ENCODE measurements at places on chromosomes 1 and 21.

DNA sequence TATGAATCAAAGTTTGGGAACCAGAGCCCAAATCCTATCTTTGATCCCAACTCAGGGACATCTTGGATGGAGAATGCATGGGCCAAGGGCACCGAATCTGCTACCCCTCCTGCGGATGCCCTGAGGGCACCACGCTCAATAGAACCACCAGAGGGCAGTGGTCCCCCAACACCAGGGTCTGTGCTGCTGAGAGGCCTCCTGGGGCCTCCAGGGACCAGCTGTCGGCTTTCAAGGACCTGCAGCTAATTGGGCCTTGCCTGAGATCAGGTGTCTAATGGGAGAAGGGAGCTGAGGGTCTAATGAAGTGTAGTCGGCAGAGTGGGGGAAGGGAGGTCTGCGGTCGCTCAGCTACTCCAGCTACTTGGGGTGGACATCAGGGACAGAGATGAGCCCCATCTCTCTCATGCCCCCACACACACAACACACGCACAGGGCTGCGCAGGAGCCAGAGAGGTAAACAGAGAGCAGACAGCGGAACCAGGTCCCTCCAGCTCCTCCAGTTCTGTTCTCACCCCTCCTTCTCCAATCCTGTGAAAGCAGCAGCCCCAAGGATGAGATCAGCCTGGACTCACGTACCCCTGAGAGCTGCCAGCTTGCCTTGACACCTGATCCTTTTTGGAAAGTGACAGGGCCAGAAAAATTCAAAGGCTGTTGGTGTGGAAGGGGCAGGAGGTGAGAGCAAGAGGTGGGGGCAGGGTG lies 34.9 kb upstream of the PPP1R15B start:
- no peak for DNase-seq

GRCh38 chr1:248822148-248823032 lies 3.3 kb downstream of the SH3BP5L start:
- DNase-seq, result peak; percentile 11

DNA sequence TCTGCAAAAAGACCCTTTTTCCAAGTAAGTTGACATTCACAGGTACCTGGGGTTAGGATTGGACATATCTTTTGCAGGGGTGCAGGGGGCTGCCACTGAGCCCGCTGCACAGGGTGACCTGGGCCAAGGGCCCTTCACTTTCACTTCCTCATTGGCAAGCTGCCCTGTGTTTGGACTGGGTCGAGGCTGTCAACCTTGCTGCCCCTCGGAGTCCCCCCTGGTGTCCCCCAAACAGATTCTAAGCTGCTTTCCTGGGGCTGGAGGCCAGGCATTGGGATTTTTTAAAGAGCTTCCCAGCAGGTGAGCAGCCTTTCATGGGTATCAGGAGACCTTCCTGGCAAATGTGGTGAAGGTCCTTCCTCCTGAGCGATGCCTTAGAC lies 7.9 kb upstream of the UMODL1 start:
- no peak for DNase-seq

DNA sequence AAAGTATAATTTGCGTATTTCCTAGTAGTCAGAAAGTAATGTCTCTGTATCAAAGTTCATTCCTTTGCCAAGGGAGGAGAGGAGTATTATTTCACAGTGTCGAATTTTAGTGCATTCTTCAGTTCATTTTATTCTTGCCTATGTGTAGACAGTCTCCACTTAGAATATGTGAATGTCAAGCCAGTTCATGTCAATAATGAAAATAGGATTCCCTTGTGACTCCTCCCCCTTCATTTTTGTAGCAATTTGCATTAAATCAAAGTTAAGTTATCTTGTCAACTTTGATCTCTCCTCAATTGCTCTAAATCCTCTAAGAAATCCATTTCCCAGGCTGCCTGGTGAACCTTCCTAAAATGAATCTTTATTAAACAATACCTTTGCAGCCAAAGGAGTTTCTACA lies 179.1 kb downstream of the SLC44A5 start:
- DNase-seq, result no peak

DNA sequence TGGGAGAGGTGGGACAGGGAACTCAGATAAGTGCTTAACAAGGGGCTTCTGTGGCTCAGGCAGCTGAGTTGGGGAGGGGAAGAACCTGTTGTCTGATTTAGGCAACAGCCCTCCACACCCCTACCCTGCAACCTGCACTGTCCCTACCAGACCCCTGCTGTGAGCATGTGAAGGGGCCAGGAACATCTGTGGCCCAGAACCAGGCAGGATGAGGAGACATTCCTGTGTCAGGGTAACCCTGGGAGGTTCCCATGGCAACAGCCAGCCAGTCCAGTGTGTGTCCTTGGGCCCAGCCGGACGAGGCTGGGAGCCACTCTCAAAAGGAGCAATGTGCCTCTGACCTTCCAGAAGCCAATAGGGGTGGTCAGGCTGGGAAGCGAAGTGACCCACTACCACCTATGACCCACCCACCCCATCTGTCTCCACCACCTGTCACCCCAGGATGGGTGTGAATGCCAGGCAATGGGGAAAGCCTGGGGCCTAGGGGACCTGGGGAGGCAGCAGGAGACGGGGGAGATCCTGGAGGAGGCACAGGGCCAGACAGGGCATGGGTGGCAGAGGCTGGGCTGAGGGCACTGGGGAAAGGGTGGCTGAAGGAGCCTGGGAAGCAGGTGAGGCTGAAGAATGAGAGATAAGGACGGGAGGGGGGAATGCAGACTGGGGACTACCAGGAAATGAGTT lies 5.0 kb upstream of the PMVK start:
- no peak for DNase-seq

- no peak for DNase-seq
Observed at GRCh38 chr1:106768077-106768476, 288.4 kb upstream of the PRMT6 start.

- DNase-seq, result no peak
Observed at GRCh38 chr1:32172621-32173245, 6.7 kb upstream of the TXLNA start.

DNA sequence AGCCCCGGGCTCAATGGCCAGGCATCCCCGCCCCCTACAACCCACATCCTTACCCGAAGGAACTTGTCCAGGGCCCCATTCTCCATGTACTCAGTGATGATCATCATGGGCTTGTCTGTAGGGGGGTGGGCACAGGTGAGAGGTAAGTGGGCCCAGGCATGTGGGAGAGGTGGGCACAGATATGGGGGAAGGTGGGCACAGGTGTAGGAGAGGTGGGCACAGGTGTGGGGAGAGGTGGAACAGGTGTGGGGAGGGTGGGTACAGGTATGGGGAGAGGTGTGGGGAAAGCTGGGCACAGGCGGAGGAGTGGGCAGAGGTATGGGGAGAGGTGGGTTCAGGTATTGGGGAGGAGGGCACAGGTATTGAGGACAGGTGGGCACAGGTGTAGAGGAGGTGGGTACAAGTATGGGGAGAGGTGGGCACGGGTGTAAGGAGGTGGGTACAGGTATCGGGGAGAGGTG lies 23.5 kb downstream of the EPHA2 start:
- DNase-seq, result no peak

- DNase-seq, result peak; percentile 45
Observed at GRCh38 chr1:108041360-108042142, 76.6 kb upstream of the VAV3 start.

GRCh38 chr1:88917321-88918025 lies 26.1 kb upstream of the GTF2B start:
- no peak for DNase-seq

DNA sequence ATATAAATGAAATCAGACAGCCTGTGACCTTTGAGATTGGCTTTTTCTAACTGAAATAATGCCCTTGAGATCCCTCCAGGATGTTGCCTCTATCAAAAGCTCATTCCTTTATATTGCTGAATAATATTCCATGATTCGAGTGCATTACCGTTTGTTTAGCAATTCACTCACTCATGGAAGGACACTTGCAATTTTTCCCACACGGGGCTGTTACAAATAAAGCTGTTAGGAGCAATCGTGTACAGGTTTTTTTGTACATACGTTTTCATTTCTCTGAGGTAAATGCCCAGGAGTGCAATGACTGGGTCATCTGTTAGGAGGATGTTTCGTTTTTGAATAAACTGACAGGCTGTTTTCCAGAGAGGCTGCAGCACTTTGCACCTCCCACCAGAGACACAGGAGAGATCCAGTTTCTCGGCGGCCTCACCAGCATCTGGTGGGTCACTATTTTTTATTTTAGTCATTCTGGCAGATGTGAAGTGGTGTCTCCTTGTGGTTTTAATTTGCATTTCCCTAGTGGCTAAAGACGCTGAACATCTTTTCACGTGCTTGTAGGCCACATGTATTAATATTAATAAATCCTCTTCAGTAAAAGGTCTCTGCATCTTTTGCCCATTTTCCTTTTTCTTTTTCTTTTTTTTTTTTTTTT lies 11.0 kb downstream of the PRDM15 start:
- DNase-seq, result no peak

DNA sequence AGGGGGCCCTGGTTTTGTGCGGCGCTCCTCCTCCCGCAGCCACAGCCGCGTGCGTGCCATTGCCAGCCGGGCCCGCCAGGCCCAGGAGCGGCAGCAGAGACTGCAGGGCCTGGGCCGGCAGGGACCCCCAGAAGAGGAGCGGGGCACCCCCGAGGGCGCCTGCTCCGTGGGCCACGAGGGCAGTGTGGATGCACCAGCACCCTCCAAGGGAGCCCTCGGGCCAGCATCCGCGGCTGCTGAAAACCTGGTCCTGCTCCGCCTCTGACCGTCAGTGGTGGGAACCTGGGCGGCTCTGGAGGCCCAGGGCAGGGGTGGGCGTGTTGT lies 21.5 kb downstream of the PANK4 start:
- no peak for DNase-seq

GRCh38 chr1:57420981-57421785 lies 2.7 kb downstream of the DAB1 start:
- no peak for DNase-seq

- DNase-seq, result no peak
Observed at GRCh38 chr21:29185172-29185571, 54.7 kb downstream of the MAP3K7CL start.

GRCh38 chr1:165169028-165169427 lies 187.5 kb downstream of the LMX1A start:
- no peak for DNase-seq

DNA sequence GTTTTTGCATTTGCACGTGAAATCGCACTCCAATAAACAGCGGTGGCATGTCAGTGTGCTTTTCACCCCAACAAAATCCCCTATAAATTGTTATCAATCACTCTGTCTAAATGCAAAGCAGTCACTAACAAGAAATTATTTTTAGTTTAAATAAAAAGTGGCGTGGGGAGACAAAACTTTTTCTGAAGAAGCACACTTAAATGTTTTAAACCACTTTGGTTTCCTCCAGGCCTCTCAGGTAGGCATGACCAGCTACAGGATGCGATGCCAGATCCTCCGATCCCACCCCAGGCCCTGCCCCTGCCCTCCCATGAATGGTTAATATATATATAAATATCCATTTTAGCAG lies 3.6 kb downstream of the FMO1 start:
- no peak for DNase-seq

- no peak for DNase-seq
Observed at GRCh38 chr1:70091811-70092210, 113.6 kb downstream of the LRRC40 start.

DNA sequence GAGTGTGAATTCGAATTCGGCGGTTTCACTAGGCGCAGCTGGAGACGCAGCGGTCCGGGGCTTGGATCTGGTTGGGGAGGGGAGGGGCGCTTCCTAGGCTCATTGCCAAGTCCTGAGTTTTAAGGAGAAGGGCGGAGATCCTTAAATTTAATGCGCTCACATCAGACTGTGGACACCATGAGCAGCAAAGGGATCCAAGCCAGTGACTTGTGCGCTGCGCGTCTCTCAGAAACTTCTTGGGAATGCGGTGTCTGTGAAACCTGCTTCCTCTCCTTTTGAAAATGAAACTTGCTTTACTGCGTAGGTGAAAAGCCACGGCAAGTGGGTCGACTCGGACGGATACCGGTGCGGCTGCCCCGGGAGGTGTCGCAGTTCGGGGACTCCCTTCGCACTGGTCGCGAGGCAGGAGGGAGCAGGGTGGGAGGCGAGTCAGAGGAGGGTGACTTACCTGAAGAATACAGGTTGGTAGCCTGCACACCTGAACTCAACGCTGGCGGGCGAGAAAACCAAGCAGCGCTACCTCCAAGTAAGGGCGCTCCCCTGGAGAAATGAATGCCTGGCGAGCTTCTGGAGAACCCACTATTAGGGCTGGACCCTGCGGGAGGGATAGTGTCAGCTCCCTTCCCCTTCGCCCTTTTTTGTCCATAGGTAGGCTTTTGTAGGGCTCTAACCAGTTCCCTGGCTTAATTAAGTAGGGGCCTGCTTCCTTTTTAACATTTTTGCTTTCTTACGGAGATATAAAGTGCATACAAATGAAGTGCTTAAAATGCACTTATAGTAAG lies 992 bp downstream of the TENT5C start:
- DNase-seq, result peak; percentile 87

DNA sequence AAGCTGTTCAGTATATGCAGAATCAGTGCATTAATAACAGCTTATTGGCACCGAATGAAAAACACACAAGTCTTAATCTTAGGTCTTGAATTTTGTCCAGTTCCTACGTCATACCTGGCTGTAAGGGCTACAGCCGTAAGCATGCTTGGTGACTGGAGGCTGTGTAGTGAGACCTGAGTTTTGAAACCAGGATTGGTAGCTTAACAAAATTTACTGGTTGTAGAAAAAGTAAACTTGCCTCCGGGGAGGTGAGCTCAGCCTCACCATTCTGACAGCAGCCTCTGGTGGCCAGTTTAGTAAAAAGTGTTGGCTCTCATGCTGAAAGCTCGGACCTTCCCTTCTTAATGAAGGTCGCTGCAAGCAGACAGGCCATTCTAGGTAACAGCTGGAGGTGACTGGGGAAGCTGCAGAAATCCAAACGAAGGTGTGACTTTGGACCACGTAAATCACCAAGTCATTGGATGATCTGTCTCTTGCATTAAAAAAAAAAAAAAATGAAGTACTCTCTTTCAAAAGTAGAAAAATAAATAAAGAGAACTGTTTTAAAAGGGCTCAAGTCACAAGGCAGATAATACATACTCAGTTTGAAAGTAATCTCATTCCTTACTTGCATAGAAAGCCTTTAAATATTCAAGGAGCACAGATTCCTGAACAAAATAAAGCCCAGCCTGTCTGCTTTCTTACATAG lies 48.9 kb downstream of the HLCS start:
- no peak for DNase-seq

DNA sequence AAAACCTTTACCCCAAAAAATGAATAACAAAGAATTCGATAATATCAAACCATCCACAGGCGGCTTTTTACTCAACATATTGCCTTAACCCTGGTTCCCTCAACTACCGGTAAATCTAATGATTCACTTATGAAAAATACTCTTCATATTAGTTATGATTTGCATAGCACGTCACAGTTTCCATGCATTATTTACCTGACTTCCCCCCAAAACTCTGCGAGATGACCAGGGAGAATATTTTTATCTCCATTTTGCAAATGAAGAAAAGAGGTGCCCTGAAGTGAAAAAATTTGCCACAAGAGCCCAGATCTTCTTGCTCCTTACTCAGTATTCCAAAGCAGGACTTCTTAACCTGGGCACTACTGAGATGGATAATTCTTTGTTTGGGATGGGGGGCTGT lies 2.9 kb downstream of the JAK1 start:
- no peak for DNase-seq

Measured in lower leg skin (tissue), 4 donors.